ENCODE measurements at places on chromosomes 7 and 10. TPM values are rescaled to one million over a fixed set of nuclear protein-coding genes. Genes with fewer than 3 reads are reported as not detected.

Gene HHEX
- total RNA-seq: 50.5 TPM

Gene RBP3
- total RNA-seq: not detected

Gene SPDYE5
- not detected for total RNA-seq

- DNase-seq: no peak
Observed at GRCh38 chr7:41375582-41375981, 327.3 kb downstream of the INHBA start.

Gene GPR141
- total RNA-seq: not detected

Gene HIP1
- 32.2 TPM for total RNA-seq

DNA sequence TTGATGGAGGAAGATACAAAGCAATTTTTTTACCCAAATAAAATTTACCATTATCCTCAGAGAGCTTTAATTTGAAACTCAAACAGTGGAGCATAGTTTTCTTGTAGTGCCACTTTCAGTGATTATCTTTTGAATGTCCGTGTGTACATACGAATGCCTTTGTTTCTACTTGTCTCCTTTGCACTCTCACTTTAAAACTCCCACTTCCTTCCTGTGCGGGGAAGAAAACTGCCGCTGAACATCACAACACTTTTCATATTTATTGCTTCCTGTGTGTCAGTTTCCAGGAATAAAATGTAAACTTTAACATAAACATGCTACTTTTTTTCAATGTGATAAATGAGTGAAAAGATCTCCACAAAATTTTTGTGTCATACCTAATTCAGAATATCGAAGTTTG, 102.4 kb downstream of the SEMA3A start:
- DNase-seq: no peak

- DNase-seq: no peak
Observed at GRCh38 chr7:109879287-109879828, 1211.6 kb upstream of the LRRN3 start.

Gene WNT2
- not detected for total RNA-seq

DNA sequence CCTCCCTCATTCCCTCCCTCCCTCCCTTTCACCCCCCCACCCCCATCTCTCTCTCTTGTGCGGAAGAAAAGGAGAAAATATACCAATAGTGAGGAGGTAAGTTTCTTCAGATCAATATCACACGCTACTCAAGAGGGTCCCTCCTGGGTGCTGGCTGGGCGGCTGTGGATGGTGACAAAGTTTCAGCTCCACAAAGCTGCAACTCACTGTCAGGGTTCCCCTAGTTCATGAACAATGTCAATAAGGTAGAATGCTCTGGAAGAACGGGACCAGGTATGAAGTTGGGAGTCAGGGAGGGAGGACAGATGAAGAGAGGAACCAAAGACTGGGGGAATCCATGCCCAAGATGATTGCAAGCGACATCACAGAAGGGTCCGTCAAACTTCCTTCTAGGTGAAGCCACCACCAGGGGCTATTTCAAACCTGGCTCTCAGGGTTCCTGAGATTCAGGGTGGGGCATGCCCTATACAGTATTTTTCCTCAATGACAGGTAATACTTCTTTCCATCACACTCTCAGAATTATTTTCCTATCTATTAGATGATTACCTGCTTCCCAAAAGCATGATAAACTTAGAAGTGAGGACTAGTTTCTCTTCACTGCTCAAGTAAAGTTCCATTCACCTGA, 1.4 kb upstream of the PDE1C start:
- no peak for DNase-seq

DNA sequence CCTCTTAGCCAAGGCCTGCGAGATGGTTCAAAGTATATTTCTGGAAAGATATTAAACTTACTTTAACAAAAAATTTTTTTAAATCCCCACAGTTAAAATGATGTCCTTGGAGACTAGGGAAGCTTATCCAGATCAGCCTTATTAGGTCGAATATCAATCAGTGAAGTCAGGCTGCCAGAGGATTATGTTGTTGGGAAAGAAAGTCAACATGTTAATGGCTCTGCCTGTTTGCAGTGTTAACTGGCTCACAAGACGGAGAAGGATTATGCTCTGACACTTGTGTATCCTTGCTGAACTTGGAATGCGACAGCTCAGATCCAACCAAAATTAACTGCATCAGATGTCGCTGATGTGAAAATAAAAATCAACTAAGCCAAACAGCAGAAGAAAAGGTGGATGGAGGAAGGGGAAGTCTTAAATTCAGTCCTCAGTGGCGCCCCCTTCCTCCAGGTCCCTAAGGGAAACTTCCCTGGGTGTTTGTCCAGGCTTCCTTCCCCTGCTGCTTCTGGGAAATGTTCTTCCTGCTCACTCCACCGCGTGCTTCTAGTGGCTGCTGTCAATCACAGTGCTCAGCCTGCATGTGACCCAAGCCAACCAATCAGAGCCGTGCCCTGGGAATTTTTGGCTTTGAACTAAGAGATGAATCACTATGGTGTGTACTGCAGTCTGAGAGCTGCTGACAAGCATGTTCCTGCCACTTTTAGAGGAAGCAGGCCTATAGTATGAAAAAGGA, 690.4 kb upstream of the NRP1 start:
- no peak for DNase-seq

DNA sequence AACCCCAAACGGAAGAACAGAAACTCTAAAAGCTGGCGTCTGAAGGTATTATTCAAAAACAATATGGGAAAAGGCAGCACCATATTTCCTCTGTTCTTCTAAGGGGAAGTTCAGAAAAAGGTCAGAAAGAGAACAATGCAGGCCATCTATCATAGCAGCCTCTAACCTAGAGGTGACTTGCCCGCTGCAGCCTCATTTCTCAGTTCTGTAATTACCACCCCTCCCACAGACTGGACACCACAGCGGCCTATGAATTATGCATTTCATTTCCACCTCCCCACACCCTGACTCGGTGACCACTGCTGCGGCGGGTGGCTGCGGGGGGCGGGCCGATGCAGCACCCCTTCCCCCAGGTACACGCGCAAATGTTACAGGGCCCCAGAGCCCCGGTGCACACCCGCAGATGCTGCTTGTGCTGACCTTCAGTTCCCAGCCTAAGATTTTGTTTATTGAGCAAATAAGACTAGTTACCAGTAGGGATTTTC, 125.5 kb downstream of the CLEC2L start:
- DNase-seq: peak; percentile 13

Gene GUSB
- 31.9 TPM for total RNA-seq

- peak; percentile 78 for DNase-seq
Observed at GRCh38 chr7:132145466-132145865, 430.8 kb downstream of the PLXNA4 start.

DNA sequence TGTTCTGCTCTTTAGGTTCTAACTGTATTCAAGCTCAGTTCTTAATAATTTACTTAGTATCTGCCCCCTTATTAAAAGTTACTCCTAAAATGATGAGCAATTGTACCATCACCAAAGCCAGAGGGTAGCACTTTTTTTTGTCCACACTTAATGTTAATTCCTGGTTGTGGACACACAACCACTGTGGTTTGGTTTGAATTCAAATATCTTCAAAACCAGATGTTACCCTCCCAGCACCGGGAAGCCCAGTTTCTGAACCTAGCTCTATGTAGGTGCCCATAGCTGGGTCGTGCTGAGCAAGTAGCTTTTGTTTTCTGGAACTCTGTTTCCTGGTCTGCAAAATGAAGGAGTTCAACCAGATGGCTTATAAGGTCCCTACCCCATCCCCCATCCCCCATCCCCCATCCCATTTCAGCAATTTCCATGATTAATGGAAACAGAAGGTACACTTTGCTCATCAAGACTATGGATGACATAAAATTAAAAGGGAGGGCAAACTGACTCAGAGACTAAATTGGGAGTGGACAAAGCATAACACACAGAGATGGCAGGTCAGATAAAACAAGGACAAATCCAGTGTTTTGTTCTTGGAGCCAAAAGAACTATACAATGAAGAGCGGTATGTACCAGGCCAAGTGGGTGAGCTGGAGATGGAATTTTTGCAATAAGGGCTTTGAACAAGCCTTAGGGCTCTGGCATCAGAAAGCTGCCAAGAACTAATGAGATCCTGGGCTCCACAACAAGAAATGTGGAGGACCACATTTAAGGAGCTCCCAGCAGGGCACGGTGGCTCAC, 56.7 kb downstream of the DLG5 start:
- DNase-seq: no peak

- DNase-seq: no peak
Observed at GRCh38 chr10:73911553-73912004, 647 bp downstream of the PLAU start.

Gene INMT
- not detected for total RNA-seq

DNA sequence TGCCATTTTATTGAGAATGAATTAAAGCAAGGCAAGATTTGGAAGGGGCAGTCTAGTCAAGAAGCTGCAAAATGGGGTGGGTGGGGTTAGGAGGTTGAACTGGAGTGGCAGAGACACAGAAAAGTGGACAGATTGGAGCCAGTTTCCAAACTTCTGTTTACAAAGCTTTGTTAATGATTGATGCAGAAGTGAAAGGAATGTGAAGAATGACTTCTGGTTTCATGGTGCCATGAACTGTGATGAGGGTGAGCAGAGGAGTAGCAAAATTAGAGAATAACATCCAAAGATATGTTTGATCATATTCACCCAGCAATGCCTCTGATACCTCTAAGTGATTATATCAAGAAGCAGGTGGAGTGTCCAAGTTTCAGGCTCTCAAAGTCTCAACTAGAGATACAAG, 1118.0 kb upstream of the C7orf33 start:
- no peak for DNase-seq

GRCh38 chr7:151825721-151826120, 51.2 kb downstream of the PRKAG2 start:
- DNase-seq: no peak

Measured in pulmonary artery endothelial cell (primary cell).